ENCODE measurements at places on chromosomes 5 and 9.

DNA sequence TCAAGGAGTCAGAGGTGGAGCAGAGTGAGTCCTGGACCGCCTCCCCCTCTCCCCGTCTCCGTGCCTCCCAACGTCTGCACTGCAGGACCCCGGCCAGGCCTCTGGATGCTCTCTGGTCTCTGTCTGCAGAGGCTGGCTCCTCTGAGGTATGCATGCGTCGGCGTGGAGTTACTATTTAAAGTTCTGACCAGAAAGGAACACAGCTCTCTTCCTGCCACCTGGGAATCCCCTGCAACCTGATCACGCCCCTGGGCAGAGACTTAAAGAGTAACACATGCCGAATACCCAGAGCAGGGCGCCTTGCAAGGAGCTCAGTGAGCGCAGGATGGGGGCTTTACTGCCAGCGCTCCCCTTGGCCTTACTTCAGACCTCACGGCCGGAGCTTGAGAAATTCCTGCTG, 16.0 kb downstream of the ANXA6 start:
- peak; percentile 81 for DNase-seq

- DNase-seq = no peak
Observed at GRCh38 chr9:69542058-69542457, 130.1 kb downstream of the APBA1 start.

- no peak for DNase-seq
Observed at GRCh38 chr9:78786794-78787193, 489.9 kb downstream of the PSAT1 start.

GRCh38 chr5:160371294-160371693, 868 bp upstream of the C1QTNF2 start:
- no peak for DNase-seq

GRCh38 chr9:137052998-137053943, 590 bp downstream of the ENTPD2 start:
- no peak for DNase-seq

DNA sequence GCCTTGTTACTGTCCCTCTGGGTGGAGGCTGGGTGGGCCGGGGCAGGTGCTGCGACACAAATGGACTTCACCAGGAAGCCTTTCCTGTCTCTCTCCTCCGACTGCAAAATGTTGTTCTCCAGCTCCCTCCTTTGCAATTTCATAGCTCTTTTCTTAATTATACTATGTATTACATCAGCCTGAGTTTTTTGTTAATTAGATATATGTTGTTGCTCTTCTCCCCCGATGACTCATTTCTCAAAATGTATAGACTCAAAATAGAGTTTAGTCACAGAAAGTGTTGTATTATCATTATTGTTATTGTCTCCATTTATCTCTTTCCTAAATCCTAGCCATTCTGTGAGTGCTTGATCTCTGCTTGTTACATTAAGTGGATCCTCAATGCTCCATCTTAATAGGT, 122.4 kb upstream of the OSMR start:
- DNase-seq = no peak

GRCh38 chr5:38596981-38597380, 40.5 kb upstream of the LIFR start:
- no peak for DNase-seq

DNA sequence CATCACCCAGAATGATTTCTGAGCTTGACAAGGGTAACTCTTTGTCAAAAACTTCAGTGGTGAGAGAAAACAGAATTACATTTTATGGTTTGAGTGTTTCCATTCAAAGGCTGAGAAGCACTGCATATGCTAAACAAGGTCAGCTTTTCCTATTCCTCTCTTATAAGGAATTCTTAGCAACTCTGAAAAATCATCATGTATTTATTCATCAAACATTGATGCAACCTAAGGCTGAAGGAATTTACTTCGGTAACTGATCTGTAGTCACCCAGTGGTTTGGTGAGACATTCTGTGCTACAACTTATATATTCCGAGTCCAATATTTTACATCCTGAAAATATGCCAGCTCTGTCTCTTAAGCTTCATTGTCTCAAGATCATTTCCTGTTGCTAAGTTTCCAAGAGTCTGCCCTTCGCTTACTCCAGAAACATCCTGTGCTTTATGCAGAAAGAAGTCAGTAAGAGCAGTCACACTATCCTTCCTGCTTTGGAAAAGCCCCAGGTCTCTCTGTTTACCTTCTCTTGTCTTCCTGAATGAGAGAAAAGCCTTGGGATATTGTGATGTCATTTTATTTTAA, 176.6 kb upstream of the TBCA start:
- no peak for DNase-seq

DNA sequence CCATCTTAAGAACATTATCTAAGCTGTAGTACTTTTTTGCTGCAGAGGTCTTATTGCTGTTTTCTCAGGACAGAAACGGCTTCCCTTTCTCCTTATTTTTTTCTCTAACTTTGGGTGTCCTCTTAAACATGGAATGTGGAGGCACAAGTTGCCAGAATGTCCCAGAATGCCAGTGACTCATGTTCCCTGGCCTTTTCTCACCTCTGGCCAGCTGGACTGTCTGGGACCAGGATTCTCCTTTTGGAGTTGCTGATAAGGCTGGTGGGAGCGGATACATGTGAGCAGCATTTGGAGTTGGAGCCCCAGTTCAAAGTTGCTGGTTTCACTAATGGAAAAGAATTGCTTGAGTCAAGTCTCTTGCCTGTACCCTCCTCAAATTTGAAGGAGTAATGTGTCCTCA, 112.8 kb downstream of the ARHGAP26 start:
- no peak for DNase-seq

DNA sequence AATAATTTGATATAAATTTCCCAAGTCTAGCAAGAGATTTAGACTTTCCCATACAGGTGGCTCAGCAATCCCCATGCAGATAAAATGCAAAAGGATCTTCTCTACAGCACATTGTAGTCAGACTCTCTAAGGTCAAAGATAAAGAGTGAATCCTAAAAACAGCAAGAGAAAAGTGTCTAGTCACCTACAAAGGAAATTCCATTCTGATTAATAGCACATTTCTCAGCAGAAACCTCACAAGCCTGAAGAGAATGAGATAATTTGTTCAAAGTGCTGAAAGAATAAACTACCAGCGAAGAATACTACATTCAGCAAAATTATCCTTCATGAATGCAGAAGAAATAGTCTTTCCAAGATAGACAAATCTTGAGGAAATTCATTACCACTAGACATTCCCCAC, 493.3 kb downstream of the PRELID2 start:
- DNase-seq = no peak

DNA sequence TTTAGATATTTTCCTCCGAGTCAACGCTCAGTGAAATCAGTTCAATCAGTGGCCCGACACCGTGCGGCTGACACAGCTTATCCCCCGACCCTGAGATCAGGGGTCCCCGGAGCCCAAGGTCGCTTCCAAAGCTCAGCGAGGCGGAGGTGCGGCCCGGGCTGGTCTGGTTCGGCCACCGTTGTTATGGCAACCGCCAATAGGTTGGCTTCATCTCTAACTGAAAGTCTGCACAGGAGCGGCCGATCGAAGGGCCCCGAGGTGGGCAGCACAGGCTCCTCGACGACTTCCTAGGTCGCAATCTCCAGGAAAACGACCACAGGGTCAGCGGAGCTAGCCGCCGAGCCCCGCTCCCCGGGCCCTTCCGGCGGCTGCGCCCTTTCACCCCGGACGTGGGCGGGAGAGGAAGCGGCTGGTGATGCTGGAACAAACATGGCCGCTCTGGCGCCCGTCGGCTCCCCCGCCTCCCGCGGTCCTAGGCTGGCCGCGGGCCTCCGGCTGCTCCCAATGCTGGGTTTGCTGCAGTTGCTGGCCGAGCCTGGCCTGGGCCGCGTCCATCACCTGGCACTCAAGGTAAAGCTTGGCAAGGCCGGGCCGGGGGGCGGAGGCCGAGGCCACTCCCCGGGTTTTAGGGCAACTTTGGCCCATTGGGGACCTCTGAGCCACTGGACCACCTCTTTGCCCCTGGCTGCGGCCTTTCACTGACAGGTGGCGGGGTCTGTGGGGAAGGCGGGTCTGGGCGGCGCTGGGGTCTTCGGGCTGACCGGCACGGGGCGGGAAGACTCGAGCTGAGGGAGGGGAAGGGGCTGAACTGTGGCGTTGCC, at the start of gene GPR107:
Gene GPR107 (plus strand): TSS at position 403 of the 821 bp plus-strand sequence. CDS start 27 bp downstream, at position 430.
- peak; percentile 89 for DNase-seq

- DNase-seq = no peak
Observed at GRCh38 chr5:130166839-130167490, 262.7 kb downstream of the CHSY3 start.
